ENCODE measurements at places on chromosomes 3 and 15. TPM values are rescaled to one million over a fixed set of nuclear protein-coding genes. Genes with fewer than 3 reads are reported as not detected.
A peak's percentile ranks its signal among the peaks of the same experiment; 100 is the strongest.

DNA sequence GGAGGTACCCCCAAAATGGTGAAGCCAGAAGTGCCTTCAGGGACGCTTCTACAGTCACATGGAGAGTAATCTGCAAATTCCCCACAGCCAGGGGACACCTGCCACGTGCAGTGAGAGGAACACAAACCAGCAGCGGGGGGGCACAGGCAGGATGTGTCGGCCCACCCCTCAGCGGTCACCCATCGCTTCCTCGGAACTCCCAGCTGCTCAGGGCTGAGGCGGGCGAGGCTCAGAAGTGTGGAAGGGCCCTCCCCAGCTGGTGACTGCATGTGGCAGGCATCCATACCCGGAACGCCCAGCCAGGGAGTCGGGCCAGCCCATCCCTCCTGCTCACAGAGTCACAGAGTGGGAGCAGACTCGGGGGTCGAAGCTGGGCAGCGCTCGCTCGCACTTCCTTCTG lies 63.7 kb downstream of the SLC12A8 start:
- DNase-seq, result no peak

DNA sequence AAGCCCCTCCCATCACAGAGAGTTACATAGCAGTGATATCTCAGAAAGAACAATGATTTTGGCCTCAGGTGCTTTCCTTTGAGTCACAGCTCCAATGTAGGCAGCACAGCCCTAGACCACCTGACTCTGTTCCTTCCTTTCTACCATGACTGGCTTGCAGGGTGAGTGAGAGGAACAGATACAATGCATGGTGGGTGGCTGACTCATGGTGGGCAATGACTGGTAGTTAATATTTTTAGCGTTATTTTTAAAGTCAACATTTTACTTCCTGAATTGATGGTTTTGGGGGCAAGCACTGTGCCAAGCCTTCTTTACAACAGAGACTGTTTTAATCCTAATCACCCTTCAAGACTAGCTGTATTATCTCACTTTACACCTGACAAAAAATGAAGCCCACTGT lies 32.8 kb upstream of the ST3GAL6 start:
- DNase-seq, result no peak

GRCh38 chr3:171192176-171192854 lies 165.8 kb upstream of the SLC2A2 start:
- DNase-seq, result no peak

GRCh38 chr15:84654689-84655453 lies 788 bp upstream of the WDR73 start:
- peak; percentile 65 for DNase-seq

Gene MST1R
- total RNA-seq, result 2.8 TPM

GRCh38 chr3:178901204-178901603 lies 170.4 kb downstream of the ZMAT3 start:
- DNase-seq, result no peak

Gene FSTL1
- total RNA-seq, result 311 TPM

DNA sequence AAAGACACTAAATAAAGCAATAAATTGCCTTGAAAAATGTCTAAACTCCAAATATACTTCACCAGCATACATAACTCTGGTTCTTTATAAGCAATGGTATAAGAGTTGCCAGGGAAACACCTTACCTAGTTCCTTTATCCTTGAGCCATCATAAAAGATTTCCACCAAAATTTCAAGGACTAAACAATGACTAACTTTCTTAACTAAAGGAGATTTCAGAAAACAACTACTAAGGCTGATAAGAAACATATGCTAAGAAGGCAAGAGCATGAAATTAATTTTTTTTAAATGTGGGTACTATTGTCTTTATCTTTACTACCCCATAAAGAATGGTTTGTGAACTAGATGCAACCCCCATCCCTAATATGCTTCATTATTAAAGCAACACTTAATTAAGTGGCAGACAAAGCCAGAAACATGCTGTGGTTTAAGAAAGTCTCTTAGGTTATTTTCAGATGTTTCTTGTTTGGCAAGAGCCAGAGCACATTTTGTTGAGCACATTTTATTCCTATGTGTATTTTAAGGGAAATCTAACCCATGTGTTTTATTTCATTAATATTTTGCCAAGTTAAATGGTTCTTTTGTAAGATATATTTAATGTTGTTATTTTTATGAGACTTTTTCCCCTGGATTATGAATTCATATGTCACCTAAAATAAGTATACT lies 17.4 kb upstream of the VEPH1 start:
- DNase-seq, result no peak

DNA sequence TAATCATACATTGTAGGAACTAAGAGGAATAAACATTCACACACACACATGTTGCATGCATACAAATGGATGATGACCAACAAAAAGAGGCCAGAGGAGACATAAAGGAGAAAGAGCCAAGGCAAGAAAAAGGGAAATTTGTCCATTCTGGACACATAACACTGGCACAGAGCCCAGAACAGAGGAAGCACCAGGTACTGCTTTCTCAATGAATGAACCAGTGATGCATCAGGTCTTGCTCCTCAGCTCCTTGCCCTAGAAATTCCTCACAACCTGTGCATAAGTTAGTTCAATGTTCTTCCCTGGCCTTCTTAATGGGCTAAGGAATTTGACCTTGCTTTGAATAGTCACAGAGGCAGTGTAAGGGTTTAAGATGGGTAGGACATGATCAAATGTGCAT lies 270.3 kb downstream of the ERC2 start:
- no peak for DNase-seq

GRCh38 chr3:113133140-113133539 lies 78.2 kb upstream of the BOC start:
- DNase-seq, result no peak

GRCh38 chr3:141557961-141558706 lies 71.3 kb downstream of the RASA2 start:
- no peak for DNase-seq

DNA sequence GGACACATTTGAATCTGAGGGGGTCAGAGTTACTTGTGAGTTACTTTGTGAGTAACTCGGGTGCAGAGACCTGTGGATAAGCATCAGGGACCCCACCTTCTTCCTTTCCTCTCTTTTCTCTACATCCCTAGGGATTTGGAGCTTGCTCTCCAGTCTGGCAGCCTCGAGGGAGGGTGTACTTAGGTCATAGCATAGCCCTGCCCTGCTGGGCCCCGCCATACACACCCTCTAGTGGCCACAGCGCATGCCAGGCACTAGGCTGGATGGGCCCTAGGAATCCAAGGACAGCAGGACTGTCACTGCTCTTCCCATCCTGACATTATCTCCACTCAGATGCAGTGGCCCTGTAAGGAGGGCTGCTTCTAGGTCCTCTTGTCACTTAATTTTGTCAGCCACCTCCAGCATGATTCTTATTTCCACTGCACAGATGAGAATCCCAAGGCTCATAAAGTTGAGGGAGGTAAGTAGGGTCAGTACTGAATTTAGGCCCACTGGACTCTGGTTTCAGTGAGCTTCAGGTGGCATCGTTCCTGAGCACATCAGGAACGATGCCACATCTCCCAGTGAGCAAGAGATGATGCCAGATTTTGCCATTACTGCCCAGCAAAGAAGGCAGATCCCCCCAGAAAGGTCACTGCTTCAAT lies 3.6 kb upstream of the SMAD6 start:
- DNase-seq, result peak; percentile 53
